ENCODE measurements at places on chromosomes 6 and 20.

GRCh38 chr6:117304446-117304845 is 39.1 kb downstream of the VGLL2 start:
- DNase-seq = no peak

DNA sequence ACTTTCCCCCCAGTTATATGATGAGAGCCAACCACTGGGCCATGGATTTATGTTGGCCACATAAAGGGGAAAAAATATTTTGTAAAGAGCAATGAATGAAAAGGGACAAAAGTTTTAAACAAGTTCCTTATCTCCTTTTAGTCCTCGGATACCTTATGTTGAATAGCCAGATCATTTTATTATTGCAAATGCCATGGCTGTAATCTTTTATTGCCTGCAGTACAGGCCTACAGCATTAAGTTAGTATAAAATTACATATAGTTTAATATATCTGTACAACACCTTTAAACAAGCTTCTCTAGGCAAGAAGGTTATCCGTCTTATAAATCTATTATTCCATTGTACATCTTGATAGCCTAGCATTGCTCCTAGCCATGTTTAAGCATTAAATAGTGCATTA is 93.9 kb upstream of the SLC35B3 start:
- DNase-seq = no peak

- DNase-seq = no peak
These were observed 64.4 kb downstream of the SULF2 start for GRCh38 chr20:47720636-47721427.

DNA sequence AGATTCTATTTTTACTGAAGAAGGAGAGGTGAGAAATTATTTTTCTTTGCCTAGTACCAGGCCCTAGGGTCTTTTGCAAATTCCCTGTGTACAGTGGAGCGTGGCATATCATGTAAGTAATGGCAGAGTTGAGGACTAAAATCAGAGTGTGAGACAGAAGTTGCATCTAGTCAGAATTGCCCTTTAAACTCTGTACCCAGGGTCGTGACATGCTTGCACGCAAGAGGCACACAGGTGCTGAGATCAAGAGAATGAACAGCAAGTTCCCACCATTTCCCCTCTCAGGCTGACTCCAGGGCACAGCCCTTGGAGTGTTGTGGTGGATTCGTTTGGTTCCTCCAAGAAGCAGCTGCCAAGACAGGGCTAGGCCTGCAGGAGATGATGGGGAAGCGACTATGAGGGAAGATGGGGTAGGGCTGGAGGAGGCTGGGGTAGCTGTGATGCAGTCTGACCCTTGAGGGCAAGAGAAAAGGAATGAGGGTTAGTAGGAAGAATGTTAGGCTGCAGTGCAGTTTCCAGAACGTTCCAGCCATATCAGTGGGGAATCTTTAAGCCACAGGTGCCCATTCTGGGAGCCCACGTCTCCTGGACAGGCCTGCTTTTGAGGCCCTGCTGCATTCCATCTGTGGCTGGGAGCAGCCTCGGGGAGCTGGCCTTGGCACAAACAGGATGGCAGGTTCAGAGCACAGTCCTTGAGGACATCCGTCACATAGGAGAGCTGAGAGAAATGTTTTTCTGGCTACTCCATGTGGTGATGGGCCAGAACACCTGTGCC is 6.9 kb downstream of the NELFCD start:
- no peak for DNase-seq

DNA sequence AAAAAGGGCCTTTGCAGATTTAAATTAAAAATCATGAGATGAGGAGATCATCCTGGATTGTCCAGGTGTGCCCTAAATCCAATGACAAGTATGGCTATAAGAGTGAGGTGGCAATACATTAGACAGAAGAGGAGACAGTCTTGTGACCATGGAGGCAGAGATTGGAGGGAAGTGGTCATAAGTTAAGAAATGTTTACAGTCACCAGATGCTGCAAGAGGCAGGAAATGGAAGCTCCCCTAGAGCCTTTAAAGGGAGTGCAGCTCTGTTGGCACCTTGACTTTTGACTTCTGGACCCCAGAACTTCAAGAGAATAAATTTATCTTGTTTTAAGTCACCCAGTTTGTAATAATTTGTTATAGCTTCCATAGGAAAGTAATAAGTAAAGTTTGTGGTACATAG is 61.1 kb downstream of the HMGN3 start:
- no peak for DNase-seq

DNA sequence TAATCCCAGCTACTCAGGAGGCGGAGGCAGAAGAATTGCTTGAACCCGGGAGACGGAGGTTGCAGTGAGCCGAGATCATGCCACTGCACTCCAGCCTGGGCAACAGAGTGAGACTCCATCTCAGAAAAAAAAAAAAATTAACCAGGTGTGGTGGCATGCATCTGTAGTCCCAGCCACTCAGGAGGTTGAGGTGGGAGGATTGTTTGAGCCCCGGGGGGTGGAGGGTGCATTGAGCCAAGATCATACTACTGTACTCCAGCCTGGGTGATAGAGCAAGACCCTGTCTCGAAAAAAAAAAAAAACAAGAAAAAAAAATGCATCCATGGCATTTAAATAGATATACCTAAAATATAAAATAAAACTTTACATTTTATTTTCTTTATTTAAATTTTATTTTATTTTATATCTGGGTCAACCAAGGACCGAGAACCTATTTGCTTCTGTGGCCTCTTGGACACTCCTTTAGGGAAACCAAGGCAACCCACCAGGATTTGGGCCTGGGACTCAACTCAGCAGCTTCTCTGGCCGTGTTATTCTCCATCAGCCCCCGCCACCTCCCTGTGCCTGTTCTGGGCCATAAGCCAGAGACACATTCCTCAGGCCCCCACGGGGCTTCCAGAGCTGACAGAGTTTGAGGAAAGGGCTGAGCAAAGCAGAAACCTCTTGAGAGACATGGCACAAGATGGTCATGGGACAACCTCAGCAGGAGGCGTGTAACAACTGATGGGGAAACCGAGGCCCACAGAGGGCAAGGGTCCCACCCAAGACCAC is 6.2 kb downstream of the SNTA1 start:
- no peak for DNase-seq

DNA sequence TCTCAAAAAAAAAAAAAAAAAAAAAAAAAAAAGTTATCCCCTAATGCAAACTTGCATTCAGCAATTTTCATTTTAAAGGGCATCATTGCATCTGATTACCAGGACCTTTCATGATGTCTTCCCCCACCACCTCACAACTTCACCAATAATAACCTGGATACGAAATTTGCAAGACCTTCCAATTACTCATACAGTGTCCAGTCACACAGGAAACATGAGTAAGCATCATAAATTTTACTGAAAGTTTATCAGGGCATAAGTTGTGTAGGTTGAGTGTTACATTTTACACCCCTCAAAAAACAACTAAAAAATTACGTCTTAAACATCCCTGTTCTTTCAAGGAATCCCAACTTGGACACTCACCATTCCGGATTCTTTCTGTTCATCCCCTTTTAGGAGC is 79.1 kb upstream of the ANKEF1 start:
- no peak for DNase-seq

DNA sequence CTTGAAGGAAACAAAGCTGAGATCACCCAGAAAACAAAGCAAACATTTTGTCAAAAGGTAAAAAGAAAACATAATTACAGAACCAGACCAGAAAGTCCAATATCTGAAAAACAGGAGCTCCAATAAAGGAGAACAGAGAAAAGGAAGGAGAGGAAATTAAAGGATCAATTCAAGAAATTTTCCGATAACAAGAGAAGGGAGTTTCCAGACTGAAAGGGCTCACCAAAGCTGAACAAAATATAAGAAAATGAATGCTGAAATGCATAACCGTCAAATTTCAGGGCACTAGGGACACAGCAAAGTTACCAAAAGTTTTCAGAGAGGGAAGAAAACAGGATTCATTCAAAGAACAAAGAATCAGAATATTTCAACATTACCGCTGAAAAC is 23.9 kb downstream of the ILRUN start:
- no peak for DNase-seq

Data from activated CD4-positive, alpha-beta T cell treated with anti-CD3 and anti-CD28 coated beads, Interleukin-2, amount 50 U/mL, for 16 hours (primary cell).